Suprapubic skin (tissue), 4 donors: ENCODE measurements at places on chromosomes 7 and 10. TPM values are rescaled to one million over a fixed set of nuclear protein-coding genes. Genes with fewer than 3 reads are reported as not detected.
A peak's percentile ranks its signal among the peaks of the same experiment; 100 is the strongest.

- no peaks in the 10 kb centered on the region for H3K27me3 ChIP-seq
- no peak overlapping the region for H3K4me3 ChIP-seq
- peaks cover 40% of the 10 kb centered on the region for H3K4me1 ChIP-seq
- no peaks in the 10 kb centered on the region for H3K36me3 ChIP-seq
Observed at GRCh38 chr10:35331894-35332640, 4.2 kb upstream of the CCNY start.

Gene GIMAP6
- total RNA-seq = 16.8 TPM

Gene TUBB8
- not detected for total RNA-seq

DNA sequence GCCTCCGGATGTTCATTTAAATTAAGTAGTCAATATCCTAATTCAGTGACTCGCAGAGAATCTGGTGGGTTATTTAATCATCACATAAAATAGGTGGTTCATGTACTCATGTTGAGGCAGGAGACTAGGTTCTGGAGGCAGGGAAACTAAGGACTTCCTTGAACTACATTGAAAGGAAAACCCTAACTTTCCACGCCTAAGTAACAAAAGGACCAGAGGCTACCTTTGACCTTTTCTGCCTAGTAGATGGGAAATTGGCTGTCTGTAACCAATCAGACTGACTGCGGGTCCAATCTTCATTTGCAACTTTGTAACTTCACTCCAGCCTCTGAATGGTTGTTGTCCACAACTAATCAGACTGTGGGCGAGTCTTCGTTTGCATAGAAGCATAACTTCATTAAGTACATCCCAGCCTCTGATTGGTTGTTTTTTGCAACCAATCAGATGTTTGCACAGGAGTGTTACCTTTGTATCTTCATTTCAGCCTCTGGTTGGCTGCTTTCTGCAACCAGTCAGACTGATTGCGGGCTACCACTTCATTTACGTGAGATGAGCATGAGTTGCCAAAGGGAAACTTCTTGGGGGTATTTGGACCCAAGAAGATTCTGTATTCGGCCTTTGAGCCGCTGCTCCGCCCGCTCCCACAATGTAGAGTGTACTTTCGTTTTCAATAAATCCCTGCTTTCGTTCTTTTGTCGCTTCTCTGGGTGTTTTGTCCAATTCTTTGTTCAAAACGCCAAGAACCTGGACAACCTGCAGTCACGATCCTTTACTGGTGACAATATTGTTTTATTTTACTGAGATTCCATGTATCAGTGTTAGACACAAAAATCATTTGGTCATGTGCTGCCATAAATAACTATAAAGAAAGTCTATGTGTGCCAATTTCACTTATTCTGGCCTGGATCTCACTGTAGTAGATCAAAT lies 1.7 kb upstream of the ST7 start:
- H3K27ac ChIP-seq = no peak overlapping the region
- peaks cover 30% of the 10 kb centered on the region for H3K4me1 ChIP-seq
- H3K4me3 ChIP-seq = no peak overlapping the region
- no peak for DNase-seq

DNA sequence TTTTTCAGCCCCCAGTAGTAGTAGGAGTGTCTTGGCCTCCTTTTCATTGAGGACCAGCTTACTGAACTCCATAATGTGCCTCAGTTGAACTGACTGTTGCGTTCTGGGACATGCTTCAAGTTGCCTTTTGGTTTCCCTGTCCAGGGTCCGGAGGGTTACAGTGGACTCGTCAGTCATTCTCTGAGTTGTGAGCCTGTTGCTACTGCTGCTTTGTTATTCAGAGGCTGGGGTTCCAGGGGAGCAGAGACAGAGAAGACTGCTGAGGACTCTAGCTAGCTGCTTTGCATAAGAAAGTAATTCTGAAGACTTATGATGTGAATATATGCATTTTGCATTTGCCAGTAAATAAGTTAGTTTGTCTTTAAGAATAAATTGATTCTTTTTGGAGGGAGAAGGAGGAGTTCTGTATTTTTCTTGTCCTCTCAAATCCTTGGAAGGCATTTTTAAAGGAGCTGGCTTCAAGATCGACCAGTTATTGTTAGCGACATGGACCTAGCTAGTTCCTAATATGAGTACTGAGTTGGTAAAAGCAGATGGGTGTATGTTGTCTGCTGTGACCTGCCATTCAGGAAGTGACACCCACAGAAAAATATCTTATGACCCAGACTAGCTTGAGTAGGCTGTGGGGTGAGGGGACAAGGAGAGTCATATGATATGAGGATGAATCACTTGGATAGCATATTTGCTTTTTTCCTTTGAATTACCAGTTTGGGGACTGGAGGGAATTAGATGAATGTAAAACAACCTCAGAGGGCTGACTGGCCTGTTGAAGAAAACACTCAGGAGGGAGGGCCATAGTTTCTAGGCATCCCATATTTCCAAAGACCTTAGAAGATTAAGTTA lies 8.3 kb downstream of the PI4K2A start:
- H3K27me3 ChIP-seq = no peaks in the 10 kb centered on the region
- H3K4me1 ChIP-seq = peaks cover 46% of the 10 kb centered on the region
- H3K27ac ChIP-seq = peak overlapping the region; percentile 65
- DNase-seq = no peak
- H3K36me3 ChIP-seq = peaks cover 43% of the 10 kb centered on the region
- no peak overlapping the region for H3K4me3 ChIP-seq

DNA sequence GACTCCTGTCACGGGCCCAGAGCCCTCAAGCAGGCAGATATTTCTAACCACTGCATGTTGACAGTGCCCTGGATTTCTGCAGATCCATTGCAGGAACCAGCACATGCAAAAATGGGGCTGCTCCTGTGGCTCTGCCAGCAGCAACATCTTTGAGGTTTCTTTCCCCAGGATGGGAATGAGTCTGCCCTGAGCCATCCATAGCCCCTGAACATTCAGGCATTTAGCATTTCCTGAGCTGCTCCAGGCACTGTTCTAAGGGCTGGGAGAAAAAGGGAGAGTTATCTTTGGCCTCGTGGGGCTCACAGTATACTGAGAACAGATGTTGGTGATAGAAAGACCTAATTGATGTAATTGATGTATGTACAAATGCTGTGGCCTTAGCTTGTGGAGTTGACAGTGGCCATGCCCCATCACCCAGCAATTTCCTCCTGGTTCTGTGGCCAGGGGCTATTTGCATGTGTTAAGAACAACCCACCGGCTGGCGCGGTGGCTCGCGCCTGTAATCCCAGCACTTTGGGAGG lies 66.0 kb upstream of the LRRC4 start:
- H3K27me3 ChIP-seq = no peaks in the 10 kb centered on the region
- no peaks in the 10 kb centered on the region for H3K4me1 ChIP-seq
- H3K4me3 ChIP-seq = no peak overlapping the region
- H3K36me3 ChIP-seq = peaks cover 37% of the 10 kb centered on the region
- no peak for DNase-seq

DNA sequence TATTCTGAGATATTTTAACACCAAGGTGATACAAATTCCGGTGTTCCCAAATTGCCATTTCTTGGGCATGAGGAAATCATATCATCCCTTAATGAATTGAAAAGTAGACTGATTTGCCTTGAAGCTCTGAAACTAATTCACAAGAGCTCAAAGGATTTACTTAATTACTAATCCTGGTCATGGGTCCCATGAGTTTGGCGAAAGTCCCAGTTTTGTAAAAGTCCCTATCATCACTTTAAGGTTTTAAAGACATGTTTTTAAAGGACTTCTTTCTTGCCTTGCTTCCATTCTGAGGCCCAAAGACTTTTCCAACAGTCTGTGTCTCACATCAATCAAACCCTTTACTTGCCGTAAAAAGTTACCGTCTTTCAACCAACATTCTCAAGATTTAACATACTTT lies 377.9 kb downstream of the DNAJB9 start:
- H3K4me3 ChIP-seq = no peak overlapping the region
- H3K27ac ChIP-seq = no peak overlapping the region
- H3K27me3 ChIP-seq = no peaks in the 10 kb centered on the region
- DNase-seq = no peak
- no peaks in the 10 kb centered on the region for H3K4me1 ChIP-seq
- H3K36me3 ChIP-seq = no peaks in the 10 kb centered on the region

- H3K4me3 ChIP-seq = no peak overlapping the region
- no peaks in the 10 kb centered on the region for H3K27me3 ChIP-seq
- no peak overlapping the region for H3K27ac ChIP-seq
Observed at GRCh38 chr10:20075713-20076112, 259.5 kb downstream of the PLXDC2 start.

Gene NPTX2
- 13.7 TPM for total RNA-seq

GRCh38 chr10:113119801-113120200 lies 169.8 kb downstream of the TCF7L2 start:
- no peak overlapping the region for H3K27ac ChIP-seq
- no peak overlapping the region for H3K4me3 ChIP-seq
- no peak for DNase-seq
- no peaks in the 10 kb centered on the region for H3K36me3 ChIP-seq

Gene EMX2
- total RNA-seq = 2.0 TPM
